ENCODE measurements at places on chromosomes 13 and 19.
A peak's percentile ranks its signal among the peaks of the same experiment; 100 is the strongest.

DNA sequence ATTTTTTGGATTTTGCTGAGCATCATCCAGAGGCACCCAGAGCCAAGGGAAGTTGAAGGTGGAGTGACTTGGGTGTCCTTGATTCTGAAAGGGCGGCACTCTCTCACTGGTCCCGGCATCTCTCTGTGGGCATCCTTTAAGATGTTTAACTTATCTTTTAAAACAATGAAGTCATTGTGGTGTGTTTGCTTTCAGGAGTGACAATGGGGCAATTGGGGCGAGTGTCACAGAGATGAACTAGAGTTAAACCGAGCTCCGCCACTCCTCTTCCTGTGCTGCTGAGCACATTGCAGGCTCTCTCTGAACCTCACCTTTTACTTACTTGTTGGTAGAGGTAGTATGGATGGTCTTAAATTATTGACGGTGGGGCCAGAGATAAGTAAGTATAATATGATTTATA, 295.7 kb downstream of the MYO16 start:
- no peak for DNase-seq

DNA sequence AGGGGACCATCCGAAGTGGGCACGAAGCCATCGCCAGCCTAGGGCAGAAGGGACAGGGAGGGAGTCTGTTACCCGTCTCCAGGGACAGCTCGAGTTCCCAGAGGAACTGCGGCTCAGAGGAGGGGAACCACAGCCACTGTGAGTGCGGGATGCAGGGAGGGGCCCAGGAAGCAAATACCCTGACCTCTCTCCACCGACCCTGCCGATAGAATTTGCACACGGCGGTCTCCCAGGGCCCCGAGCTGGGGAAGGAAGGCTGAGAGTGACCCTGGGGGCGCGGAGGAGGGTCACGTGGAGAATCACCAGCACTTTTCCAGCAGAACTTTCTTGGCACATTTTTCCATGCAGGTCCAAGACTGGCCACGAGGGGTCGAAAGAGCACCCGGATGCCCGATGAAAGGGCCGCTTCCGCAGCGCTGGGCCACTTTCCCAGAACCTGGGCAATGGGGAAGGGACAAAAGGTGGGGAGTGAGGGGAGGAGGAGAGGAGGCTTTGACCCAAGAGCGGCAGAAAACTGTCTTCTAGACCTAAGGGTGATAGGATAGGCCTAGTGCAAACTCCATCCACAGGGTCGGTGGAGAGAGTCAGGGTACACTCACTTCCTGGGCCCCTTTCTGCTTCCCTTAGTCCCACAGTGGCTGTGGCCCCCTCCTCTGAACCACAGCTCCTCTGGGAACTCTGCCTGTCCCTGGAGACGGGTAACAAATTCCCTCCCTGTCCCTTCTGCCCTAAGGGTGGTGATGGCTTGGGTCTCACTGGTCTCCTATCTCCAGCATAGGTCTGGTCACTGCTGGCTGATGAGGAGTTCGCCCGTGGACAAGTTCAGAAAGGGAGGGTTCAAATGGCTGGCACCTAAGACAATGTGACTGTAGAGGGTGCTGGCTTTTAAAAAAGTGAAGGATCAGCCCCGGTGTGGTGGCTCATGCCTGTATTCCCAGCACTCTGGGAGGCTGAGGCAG, 5.3 kb upstream of the GPR4 start:
- peak; percentile 23 for DNase-seq

DNA sequence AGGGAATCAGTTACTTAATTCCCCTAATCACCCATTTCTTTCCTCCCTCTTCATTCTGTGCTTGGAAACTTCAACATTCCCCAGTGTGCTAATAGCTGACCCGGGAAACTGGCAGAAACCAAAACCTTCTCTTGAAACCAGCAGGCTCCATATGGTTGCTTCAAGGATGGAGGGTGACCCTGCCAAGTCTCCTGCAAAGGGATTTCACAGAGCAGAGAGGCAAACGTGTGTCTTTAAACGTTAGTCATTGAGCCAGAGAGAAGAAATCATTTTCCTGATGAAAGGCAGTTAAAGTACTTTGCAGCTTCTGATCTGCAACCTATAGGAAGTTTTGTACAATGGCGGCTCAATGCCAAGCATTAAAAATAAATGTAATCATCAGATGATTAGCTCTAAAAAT, 220.9 kb downstream of the POU4F1 start:
- DNase-seq = no peak

- DNase-seq = no peak
Observed at GRCh38 chr13:111491659-111492058, 171.2 kb downstream of the TEX29 start.

- DNase-seq = no peak
Observed at GRCh38 chr13:66001140-66001539, 1229.0 kb downstream of the PCDH9 start.

DNA sequence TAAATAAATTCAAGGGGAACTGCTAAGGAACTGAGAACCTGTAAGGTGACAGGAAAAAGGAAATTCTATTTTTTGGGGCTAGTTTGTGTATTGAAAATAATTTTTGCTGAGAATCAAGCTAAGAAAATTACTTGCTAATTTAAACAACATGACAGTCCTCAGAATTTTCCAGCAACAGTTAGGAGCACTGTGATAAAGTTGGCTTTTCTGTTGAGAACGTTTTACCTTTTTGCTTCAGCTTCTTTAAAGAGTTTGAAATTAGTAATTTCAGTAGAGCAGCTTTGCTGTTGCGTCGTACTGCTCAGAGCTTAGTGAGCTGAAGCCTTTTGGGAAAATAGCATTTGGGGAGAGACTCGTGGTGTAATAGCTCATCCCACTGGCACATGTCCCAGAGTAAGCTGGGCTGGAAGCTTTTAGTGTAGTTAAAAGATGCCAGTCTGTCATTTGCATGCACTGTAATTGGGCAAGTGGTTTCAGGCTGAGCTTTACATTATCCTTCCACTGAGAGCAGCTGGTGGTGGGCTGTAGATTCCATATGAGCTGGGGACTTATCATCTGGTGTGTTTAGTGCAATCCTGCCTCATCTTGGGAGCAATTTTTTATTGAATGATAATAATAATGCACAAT, 69.8 kb downstream of the LRCH1 start:
- no peak for DNase-seq

DNA sequence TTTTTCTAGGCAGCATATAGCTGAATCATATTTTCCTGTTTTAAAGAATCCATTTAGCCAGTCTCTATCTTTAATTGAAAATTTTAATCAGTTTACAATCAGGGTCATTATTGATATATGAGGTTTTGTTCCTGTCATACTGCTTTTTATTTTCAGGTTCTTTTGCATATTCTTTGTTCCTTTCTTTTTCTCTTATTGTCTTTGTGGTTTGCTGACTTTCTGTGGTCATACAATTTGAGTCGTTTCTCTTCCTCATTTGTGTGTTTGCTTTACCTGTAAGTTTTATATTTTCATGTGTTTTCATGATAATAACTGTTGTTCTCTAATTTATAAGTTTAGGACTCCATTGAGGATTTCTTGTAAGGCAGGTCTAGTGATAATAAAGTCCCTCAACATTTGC, 812.6 kb downstream of the DACH1 start:
- DNase-seq = no peak

GRCh38 chr19:7618348-7618747, 11.0 kb downstream of the XAB2 start:
- no peak for DNase-seq

DNA sequence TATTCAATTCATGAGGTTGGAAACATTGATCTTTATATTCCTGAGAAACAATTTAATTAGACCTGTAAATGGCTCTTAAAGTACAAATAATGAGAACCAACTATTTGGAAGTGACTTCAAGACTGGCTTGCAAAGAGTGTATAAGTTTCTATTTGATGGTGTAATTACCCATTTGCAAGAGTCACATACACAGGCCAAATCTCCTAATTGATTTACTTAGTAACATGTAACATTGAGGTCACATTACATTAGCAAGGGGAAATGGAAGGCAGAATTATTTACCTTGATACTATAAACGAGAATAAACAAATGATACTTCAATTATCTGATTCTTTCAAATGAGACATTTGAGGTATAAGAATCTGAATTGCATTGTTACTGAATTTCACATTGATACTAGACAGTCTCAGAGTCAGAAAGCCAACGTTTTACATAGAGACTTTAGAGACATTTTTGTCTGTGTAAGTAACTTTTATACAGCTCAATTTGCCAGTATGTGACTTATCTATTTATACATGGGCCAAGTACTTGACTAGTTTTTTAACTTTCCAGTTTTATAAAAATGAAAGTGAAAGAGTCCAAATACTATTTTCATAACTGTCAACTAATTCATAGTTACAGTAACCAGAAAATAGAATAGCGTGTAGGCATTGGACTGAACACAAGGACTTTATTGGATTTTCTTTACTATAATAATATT, 95.6 kb upstream of the RFC3 start:
- DNase-seq = no peak

- no peak for DNase-seq
Observed at GRCh38 chr13:77470986-77471385, 64.5 kb upstream of the SCEL start.

All from CD4-positive, alpha-beta T cell (primary cell).